ENCODE measurements at places on chromosomes 7 and 10.

DNA sequence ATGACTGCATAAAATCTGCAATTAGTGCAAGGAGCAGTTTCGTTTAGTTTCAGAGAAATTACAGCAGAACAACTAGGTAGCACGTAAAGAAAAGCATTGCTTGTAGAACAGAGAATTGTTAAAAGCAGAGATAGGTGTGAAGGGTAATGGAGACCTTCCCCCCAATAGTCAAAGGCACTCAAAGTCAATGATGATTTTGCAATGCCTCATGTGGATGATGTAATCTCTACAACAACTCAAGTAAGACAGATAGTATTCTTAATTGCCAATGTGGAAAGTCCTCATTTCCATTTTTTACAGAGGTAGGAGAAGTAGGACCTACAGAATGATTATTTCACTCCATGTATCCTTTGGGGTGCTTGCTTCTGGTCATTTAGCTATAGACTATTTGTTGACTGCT lies 94.3 kb upstream of the GNAI1 start:
- no peak for DNase-seq

DNA sequence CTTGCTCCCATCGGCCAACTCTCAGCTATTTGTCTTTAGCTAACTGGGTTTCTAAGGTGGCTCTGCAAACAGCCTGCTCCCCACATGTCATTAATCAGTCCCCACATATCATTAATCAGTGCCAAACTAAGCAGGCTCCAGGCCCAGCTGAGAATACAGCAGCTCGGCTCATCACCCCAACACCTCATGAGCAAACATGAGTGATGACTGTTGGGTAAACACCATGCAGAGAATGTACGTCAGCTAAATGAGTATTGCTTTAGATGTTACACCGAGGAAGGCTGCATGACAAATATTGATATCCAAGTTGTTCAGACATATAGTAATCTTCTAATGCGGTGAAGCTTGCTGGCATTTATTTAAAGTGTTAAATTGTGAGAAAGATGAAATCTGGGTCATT lies 187.5 kb upstream of the AOAH start:
- DNase-seq = no peak

DNA sequence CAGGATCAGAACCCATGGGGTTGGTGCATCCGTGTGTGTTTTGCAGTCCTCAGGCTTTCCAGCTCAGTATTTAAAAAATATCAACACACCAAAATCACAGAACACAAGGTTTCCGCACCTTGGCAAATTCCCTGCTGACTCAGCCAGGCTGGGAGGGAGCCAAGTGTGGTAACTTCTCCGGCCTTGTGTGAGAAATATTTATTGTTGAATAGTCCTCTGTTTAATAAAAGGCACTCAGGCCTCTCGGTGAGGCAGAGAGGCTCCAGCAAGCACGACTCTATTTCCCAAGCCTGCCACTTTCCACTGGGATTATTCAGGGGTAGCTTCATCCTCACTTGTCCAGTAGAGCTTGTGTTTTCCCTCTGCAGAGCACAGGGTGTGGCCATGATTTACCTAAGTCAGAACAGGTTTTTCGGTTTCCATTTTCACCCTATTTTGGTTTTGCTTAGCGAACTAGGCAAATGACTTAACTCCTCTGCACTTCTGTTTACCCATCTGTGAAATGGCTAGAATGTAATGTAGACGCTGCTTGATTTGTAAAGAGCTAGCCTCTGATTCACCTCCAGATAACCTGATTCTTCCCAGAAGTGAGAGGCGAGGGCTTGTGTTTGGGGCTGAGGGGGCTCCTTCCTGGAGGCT lies 13.0 kb upstream of the CHST15 start:
- no peak for DNase-seq

DNA sequence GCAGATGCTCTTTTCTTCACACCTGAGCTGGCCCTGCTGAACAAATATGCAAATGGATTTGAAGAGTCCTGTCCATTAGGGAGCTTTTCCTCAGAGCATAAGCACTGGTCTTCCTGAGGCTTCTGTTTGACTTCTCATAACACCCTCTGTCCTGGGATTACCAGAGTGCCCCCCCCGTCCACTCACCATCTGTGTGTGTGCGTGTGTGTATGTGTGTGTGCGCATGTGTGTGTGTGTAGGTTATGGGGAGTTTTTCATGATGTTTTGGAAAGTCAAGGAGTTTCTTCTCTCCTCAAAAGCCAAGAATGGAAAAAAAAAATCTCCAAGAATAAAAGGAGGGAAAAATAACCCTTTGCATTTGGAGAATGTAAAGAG lies 57.7 kb upstream of the COMTD1 start:
- no peak for DNase-seq

DNA sequence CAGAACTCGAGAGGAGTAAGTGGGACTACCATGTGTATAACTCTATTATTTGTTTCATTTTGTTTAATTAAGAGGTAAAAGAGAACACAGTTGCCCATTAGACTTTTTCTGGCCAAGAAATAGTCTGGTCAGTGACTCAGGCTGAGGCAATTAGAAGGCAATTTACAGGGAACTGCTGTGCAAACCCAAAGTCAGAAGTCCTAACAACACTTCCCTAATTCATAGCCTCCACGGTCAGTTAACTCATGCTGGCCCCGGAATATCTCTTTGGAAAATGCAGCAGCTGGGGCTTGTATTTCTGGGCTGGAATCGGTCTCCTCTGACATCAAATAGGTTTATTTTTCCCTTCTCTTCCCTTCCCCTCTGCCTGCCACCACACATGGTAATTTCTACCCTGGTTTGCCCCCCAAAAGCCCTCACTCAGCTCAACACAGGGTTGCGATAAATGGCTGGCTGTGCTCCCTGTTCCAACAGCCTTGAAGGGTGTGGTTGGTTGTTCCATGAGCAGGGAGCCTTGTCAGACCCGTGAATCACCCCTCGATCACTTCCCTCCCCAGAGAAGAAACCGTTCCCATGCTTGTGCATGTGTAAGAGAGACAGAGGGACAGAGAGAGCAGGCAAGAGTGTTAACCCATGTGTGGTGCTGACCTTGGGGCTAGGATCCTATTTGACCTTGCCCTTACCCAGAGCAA lies 5.3 kb downstream of the SH3PXD2A start:
- DNase-seq = no peak

DNA sequence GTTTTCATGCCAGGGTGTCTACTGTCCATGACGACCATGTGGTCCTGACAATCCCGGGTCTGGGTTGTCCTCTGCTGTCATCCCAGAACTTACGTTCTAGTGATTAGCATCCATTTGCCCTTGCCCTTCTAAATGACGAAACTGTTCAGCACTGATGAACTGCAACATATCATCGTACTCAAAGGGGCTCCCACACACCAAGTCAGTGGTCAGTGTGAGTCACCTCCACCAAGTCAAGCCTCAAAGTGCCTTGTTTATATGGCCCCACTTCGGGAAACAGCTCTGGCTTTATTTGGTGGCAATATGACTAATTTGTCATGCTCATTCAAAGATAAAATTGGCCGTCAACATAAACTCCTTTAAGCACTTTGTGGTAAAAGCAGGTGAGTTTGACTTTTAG lies 110.7 kb downstream of the FRMD4A start:
- DNase-seq = no peak

DNA sequence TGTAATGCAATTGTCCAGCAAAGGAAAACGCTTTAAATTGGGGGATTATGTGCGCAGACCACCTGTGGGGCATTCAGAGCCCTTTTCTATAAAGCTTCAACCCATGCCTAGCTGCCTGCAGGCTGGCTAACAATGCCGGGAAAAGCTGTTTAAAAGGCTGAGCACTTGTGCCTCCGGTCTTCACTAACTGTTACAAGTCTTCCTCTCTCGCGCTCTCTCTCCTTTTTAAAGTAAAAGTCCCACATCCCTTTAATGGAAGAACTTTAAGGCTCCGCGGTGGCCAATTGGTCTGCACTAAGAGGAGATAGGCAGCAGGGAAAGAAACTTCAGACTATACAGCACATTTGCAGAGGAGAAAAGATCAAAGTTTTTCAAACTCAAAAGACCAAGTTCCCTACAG lies 4.6 kb downstream of the FZD8 start:
- no peak for DNase-seq

- peak; percentile 32 for DNase-seq
Observed at GRCh38 chr7:43071604-43072003, 40.8 kb upstream of the HECW1 start.

DNA sequence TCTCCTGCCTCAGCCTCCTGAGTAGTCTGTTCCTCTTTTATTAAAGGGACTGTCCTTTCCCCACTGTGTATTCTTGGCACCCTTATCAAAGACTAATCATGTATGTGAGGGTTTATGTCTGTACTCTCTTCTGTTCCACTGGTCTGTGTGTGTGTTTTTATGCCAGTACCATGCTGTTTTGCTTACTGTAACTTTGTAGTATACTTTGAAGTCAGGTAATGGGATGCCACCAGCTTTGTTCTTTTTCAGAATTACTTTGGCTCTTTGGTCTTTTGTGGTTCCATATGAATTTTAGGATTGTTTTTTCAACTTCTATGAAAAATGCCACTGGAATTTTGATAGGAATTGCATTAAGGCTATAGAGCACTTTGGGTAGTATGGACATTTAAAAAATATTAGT lies 14.1 kb upstream of the AMZ1 start:
- DNase-seq = no peak

- peak; percentile 42 for DNase-seq
Observed at GRCh38 chr7:151014950-151015349, 9.3 kb downstream of the ATG9B start.

- DNase-seq = no peak
Observed at GRCh38 chr10:3225561-3225960, 53.0 kb upstream of the PITRM1 start.

DNA sequence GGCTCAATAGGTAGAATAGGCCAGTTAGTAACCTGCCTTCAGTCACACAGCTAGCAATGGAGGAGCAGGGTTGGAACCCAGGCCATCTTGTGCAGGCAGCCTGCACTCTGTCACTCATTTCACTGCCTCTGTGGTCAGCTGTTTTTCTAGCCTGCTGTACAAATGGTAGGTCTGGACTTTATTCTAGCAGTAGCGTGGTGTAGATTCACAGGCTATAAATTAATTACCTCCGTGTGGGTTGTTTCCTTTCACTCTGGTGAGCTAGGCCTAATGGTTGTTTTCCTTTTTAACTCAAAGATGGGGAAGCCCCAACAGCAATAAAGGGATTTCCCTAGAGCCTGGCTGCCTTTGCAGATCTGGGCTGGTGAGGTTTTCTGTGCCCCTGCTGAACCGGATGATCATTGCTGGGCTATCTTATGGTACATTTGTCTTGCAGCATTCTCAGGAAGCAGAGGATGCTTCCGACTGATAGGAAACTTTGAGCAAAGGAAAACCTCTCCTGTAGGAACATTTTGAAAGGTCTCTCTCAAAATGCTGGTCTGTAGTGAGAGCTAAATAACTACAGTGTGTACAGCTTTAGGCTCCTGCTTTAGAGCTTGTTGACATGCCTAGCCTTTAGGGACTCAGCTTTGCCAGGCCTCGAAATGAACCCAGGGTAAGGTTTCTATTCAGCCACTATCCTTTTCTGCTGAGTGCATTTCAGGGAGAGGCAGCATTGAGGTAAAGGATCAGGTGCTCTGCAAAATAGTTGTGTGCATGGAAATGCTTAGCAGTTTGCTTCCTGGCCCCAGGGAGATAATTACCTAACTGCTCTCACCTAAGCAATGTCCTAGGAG lies 157.4 kb downstream of the ST7 start:
- DNase-seq = peak; percentile 44

DNA sequence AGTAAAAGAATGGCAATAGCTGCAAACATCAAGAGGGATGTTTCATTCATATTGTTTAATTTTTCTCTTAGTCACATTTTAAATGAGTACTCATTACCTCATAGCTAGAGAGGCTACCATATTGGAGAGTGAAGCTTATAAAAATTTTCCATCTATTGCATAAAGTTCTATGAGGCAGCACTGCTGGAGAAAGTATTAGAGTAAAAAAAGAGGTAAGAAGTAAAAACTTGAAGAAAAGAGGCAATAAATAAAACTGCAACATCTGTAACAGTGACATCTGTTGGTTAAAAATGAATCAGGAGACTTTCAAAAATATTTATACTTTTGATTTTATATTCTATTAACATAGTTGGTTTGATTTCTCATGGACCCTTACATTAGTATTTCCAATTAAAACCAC lies 284.5 kb upstream of the SEMA3D start:
- no peak for DNase-seq

- no peak for DNase-seq
Observed at GRCh38 chr7:154767142-154767541, 235.8 kb downstream of the PAXIP1 start.

GRCh38 chr10:102627736-102628293 lies 16.5 kb upstream of the TRIM8 start:
- DNase-seq = no peak

DNA sequence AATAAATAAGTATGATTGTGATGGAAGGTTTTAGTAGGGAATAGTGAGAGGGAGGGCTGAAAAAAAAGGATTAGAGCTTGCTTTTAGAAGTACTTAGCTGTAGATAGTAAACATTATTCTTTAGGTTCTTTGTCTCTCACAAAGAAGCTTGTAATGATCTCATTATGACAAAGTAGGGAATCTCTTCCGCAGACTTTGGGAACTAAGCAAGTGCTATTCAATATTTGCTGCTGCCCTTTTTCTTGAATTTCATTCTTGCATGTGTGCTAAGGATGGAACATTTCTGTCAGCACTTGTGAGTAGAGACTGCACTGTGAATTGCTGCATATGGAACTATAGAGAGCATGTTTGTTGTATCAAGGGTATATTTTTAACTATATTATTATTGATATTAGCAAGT lies 173.4 kb downstream of the ST7 start:
- DNase-seq = no peak

DNA sequence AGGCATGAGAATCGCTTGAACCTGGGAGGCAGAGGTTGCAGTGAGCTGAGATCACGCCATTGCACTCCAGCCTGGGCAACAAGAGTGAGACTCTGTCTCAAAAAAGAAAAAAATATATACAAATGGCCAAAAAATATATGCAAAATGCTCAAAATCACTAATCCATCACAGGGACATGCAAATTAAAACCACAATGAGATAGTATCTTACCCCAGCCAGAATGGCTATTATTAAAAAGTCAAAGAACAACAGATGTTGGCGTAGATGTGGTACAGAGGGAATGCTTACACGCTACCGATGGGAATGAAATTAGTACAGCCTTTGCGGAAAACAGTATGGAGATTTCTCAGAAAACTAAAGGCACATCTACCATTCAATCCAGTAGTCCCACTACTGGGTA lies 17.4 kb downstream of the SNX8 start:
- DNase-seq = no peak

DNA sequence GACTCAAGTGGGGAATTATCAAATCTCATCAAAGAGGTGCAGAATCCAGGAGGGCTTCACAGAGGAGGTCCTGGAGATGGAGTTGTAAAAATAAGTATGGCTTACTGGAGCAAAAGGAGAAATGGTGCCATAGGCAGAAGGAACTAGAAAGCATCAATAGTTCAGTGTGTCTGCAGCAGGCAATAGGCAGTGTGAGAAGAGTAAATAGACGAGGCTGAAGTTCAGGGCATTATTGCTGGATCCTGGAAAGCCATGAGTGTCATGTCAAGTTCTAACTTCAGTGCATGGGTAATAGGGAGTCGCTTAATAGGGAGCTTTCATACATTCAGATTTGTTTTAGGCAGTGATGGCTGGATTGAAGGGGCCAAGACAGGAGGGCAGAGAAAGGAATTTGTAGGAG lies 39.3 kb downstream of the CYP26A1 start:
- DNase-seq = no peak
